ENCODE measurements at places on chromosomes 1 and 21.

GRCh38 chr1:228851193-228851592 is 115.9 kb downstream of the RHOU start:
- no peak for DNase-seq

DNA sequence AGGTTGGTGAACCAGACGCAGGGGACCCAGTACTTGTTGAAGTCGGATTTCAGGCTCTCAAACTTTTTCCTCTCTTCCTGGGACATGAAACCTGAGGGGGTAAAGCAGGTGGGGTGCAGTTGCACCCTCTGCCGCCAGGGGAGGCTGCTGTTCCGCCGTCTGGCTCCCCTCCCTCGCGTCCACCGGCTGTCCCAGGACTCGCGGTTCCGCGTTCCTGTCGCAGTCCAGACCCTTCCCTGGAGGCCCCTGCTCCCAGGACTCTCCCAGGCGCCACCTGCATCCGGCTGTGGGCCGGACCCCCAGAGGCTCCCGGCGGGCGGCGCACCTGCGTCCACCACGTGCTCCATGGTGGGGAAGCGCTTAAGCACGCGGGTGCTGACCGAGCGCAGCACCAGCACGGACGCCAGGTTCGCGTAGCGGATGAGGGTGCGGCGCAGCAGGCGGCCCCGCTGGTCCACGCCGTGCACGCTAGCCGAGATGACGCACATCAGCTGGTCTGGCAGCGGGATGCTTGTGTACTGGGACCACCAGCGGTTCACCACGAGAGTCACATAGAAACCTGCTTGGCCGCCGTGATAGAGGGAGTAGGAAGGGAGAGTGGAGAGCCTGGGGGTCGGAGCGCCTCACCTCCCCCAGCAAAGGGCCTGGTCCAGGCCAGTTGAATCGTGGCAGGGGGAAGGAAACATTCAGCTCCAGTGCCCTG is 1.7 kb downstream of the BEST4 start:
- no peak for DNase-seq

- DNase-seq = no peak
Measured at GRCh38 chr1:6157528-6158174, 22.5 kb downstream of the CHD5 start.

DNA sequence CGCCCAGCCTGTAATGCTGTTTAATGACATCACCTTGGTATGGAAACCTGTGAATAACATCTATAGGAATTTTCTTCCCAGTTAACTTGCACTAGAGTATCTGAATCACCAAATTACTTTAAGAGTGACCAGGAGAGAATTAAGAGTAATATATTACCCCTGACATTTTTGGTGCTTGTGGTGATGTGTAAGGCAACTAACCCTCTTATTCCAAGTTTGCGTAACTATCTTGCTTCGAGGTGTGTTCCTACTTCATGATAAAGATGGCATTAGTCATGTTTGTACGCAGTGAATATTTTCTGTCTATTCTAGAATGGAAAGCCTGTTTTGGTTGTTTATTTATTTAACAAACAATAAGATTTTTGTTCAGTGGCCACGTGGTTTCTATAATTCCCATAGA is 131.3 kb downstream of the ZP4 start:
- no peak for DNase-seq

DNA sequence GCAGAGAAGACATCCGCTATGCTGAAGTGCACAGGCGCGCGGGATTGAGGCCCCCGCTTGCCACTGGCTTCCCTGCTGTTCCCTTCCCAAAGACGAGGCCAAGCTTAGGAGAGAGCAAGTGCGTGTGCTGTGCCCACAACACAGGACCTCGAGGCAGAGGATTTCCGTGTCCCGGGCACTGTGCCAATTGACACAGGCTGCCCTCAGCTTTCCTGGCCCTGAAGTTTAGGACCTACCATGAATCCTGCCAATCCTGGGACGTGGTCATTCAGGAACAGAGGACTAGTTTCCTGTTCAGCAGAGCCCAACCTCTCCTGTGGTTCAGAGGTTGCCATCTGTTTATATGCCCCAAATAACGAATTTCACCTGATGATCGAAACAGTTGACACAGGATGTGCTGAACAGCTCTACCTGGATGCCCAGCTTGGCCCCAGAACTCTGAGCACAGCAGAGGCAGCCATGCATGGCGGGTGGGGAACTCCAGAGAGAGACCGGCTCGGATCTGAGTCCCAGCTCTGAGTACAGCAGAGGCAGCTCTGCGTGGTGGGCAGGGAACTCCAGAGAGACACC is 22.0 kb downstream of the SLC37A1 start:
- no peak for DNase-seq

DNA sequence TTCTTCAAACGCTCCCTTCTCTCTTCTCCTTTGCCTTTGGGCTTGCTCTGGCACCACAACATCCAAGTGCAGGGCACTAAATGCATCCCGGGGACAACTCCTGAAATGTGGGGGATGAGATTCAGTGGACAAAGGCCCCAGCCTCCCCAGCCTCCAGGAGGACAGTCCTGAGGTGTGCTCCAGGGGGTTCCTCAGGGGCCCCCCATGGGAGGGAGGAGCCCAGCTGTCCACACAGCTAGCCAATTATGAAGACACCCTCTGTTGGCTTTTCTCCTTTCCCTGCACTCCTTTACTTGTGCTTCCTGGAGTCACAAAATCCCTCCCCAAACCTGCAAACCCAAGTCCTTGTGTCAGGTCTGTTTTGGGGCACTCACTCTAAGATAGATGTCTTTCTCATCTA is 735.4 kb downstream of the PTPRU start:
- DNase-seq = no peak

GRCh38 chr1:151715726-151716404 is 738 bp downstream of the CELF3 start:
- no peak for DNase-seq

DNA sequence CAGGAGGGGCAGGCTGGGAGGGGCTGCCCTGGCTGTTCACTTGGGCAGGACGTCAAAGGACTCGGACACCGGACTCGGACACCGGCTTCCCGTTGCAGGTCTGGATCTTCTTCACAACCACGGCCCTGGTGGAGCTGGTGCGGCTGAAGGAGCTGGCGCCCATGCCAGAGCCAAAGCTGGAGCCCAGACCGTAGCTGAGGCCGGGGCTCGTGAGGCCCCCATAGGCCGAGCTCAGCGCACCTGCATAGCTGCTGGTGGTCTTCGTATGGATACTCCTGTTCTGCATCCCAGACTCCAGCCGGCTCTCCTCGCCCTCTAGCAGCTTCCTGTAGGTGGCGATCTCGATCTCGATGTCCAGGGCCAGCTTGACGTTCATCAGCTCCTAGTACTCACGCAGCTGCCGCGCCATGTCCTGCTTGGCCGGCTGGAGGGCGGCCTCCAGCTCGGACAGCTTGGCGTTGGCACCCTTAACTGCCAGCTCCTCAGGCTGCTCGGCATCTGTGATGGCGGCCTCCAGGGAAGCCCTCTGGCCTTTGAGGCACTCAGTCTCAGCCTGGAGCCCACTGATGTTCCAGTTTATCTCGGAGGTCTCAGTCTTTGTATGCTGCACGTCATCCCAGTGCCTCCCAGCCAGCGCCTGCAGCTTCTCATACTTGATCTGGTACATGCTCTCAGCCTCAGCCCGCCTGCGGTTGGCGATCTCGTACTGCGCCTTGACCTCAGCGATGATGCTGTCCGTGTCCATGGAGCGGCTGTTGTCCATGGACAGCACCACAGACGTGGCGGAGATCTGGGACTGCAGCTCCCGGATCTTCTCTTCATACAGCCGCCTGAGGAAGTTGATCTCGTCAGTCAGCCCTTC is 15.1 kb upstream of the KLF17 start:
- DNase-seq = no peak

DNA sequence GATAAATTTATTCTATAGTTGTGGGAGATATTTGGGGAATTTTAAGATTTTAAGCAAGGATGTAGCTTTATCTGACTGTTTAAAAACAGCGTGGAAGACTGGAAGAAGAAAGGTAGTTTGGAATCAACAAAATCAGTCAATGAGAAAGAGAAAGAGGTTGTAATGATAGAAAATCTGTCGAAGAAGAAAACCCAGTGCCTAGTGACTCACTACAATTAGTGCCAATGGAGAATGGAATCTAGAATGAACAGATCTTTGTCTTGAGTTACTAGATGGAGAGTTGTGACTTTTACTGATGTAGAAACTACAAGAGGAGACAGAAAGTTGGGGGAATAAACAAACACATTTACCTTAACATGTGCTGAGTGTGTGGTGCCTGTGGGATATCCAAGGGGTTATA is 577.8 kb upstream of the NR5A2 start:
- DNase-seq = no peak

- no peak for DNase-seq
Measured at GRCh38 chr1:234656944-234657654, 47.1 kb upstream of the IRF2BP2 start.

DNA sequence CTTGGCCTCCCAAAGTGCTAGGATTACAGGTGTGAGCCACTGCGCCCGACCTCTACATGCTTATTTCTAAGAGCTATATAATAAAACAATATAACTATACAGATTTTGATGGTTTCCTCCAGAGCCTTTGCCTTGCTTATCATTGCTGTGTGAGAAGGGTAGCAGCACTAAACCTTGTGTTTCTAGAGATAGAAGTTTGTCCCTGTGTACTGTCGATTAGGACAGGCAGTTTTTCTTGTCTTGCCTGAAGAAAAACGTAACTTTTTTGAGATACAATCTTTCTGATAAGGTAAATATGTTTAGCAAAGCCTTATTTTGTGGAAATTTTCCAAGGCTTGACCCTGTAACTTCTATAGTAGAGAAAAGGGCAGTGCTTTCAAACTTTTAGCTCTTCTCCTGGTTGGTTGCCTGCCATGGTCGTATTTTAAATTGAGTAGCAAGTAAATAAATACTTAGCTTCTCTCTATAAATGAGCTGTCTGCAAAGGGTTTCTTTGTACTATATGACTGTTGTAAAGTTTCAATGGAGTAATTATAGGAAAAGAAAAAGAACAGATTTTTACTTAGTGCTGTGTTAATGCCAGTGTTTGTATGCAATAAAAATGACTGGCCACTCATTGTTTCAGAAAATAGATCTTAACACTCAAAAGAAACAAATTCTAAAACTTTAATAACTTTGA is 86.4 kb upstream of the CACYBP start:
- DNase-seq = no peak

DNA sequence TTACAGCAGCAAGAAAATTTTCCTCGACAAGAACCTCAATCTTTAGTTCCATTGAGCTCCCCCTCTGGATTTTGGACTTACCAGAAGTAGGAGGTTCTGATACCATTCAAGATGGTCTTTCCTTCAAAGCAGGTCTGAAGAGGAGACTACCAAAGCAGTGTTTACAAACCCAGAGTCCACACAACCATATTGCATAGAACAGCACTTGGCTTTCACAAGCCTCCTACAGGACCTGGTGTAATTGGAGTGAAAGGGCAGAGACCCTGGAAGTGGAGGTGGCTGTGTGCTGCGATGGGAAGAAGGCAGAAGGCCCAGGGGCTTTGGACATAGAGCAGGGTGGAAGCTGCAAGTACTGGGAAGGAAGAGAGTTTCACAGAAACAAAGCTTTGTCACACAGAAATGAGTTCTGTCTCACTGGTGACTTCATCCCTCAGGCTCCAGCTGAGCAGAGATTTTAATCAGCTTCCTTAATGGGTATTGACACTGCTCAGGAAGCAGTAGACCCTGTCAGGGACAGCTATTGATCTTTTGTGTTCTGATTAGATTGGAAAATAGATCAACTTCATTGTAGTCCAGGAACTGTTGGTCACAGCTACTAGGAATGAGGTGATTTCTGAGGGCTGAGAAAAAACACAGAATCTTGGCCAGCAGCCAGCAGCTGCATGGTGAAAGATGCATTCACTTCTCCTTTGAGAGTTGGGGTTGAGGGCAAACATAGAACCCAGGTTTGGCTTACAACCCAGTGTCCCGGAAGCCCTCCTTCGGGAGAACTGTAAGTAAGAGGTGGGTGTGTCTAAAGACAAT is 124.0 kb downstream of the SYT2 start:
- no peak for DNase-seq

DNA sequence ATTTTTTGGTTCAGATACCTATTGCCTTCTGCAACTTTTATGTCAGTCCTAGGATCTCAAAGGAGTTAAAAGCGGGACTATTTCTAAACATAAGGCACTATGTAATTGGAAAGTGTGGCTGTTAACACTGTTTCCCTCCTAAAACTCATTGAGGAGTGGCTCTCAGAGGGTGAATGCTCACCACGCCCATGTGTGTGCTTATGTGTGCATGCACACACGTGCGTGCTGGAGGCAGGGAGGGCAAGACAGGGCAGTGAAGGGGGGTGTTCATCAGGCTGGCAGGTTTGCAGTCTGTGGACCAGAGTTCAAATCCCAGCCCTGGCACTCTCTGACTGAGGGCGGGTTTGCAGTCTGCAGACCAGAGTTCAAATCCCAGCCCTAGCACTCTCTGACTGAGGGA is 22.4 kb downstream of the KCNAB2 start:
- DNase-seq = no peak

GRCh38 chr1:1402072-1402900 is 3.2 kb upstream of the CCNL2 start:
- DNase-seq = no peak

DNA sequence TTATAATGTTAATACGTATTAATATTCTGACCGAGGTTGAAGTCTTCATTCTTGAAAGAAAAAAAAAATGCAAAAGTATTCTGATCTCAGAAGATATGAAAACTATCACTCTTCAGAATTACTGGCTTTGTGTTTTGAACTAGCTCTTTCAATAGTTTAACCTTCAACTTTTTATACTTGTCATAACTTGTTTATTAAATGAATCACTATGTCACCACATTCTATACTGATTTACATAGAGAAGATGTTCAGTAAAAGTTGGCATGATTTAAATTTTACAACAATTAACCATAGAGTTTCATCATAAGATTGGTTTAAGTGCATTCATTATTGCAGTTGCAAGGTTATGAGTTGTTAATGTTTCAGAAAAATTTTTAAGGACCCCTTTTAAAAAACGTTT is 57.3 kb downstream of the HS2ST1 start:
- no peak for DNase-seq

DNA sequence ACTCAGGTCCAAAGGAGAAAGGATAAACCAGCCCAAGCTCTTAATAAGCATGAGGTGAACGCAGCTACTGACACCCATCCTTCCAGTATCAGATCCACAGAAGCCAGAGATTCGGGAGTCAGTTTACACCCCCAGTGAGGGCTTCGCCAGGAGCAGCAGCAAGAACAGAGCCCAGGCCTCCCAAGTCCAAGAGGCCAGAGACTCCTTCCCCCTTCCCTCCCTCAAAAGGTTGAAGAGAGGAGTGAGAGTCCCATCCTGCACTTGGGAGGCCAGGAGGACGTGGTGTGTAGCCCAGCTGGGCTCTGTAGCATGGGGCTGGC is 72.8 kb downstream of the MRPL37 start:
- no peak for DNase-seq

DNA sequence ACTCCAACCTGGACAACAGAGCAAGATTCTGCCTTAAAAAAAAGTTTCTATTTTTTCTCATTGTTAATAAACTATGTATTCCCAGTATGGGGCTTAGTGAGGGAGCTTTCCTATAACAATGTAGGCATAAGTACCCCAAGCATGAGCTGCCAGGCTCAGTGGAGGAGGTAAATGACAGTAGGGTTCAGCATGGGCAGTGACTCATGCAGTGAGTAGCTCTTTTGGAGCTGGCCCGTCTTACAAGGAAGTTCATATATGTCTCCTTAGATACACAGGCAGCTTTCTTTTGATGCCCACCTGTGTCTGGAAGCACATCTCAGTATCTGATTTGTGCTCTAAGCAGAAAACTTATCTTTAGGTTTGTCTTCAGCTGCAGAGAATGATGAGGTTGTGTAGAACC is 57.9 kb downstream of the ZNF678 start:
- DNase-seq = no peak
